Stimulated activated CD4-positive, alpha-beta T cell treated with anti-CD3 and anti-CD28 coated beads, Interleukin-1b, Interleukin-23, amount 100 ng/mL, for 1 hour (primary cell): ENCODE measurements at places on chromosomes 1 and 21.

- no peak for DNase-seq
Observed at GRCh38 chr1:1124786-1125642, 9.1 kb upstream of the C1orf159 start.

GRCh38 chr1:199954699-199955098 is 72.8 kb upstream of the NR5A2 start:
- DNase-seq = no peak

DNA sequence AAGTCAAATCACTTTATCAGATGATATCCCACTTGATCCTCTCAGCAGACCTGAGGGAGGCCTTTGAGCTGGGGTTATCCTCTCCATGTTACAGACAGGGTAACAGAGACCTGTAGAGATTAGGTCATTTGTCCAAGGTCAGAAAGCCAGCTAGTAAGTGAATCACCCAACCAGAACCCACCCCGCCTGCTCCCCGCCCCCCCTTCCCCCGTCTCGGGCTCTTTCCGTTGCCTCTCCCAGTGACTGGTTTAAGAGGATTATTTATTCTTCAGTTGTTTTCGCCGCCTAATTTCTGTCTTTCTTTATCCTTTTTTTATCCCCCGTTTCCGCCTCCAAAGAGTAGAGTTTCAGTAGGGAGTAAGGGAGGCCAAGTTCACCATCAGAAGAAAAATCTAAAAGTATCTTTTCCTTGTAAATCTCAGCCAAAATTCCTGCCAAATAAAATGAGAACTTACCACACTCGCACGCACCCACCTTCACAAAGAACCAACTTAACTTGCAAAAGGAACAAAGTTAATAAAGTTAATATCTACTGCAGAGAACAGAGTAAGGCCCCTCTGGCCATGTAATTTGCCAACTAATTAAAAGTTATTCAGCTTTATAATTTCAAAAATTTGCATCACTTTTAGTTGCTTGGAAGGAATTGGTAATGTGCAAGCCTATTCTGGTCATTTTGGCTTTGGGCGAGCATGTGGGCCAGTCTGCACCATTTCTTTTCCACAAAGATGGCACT is 76.8 kb upstream of the TRABD2B start:
- DNase-seq = no peak

- no peak for DNase-seq
Observed at GRCh38 chr1:193540511-193540910, 354.1 kb upstream of the B3GALT2 start.

- DNase-seq = no peak
Observed at GRCh38 chr1:161439280-161440232, 65.7 kb upstream of the FCGR2A start.

GRCh38 chr1:45566722-45567121 is 16.1 kb downstream of the AKR1A1 start:
- no peak for DNase-seq
